ENCODE measurements at places on chromosomes 11 and 22. TPM values are rescaled to one million over a fixed set of nuclear protein-coding genes. Genes with fewer than 3 reads are reported as not detected.

Gene APOA4
- not detected for total RNA-seq

Gene TTC28
- total RNA-seq, result 2.2 TPM

Gene APOL3
- total RNA-seq, result 2.3 TPM

Gene OTUB1
- 97.3 TPM for total RNA-seq
